Activated naive CD4-positive, alpha-beta T cell (primary cell): ENCODE measurements at places on chromosomes 1 and 21.

DNA sequence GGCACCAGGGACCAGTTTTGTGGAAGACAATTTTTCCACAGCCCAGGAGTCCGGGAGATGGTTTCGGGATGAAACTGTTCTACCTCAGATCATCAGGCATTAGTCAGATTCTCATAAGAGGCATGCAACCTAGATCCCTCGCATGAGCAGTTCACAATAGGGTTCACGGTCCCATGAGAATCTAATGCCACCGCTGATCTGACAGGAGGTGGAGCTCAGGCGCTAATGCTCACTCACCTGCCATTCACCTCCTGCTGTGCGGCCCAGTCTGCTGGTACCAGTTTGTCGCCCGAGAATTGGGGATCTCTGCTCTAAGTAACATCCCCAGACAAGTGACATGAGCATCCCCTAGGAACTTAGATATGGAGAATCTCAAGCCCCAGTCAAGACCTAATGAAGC is 180.7 kb downstream of the COQ8A start:
- DNase-seq: no peak

DNA sequence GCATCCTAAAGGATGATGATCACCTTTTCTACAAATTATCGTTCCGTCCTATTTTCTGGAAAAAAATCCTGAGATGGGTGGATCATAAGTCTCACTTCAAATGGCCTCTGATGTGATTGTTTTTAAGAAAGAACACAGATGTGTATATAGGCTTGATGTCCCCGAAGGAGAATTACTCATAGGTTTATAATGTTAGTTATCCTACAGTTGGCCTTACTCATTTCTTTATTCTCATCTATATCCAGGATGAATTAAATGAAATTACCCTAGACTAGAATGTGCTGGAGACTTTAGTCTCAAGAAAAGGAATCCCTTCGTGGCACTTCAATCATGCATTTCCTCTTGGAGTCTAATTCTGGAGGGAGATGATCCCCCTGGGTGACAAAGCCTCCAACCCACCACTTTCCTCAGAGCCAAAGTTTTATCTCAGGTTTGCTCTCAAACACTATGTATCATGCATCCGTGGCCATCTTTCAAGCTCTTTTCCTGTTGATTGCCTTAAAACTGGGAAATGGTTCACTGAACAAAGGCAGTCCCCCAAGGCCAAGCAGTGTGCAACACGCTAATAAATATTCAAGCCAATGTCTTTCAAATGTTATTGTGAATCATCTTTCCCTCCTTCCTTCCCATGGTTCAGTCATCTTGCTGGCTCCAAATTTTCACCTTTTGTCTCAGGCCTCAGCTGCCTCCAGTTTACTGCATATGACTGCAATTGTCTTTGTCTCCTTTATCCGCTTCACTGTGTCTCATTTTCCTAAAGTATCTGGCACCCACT is 32.5 kb upstream of the SMYD2 start:
- no peak for DNase-seq

DNA sequence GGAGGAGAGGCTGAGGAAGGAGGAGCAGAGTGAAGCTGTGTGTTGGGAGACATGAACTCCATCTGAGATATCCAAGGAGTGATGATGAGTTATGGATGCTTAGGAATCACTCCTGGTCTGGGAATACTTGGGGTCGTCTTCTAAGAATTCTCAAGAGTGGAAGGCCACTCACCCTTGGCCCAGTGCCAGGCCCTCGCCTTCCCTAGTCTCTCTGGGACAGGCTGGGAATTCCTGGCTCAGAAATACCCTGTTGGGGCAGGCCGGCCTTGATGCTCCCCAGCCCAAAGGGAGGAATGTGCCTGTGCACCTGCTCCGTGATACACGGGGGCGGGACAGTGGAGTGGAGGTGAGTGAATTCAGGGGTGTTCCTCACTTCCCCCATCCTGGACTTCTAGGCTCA is 12.6 kb upstream of the LMNA start:
- no peak for DNase-seq

- DNase-seq: no peak
Measured at GRCh38 chr1:5996641-5997270, 4.5 kb upstream of the NPHP4 start.

DNA sequence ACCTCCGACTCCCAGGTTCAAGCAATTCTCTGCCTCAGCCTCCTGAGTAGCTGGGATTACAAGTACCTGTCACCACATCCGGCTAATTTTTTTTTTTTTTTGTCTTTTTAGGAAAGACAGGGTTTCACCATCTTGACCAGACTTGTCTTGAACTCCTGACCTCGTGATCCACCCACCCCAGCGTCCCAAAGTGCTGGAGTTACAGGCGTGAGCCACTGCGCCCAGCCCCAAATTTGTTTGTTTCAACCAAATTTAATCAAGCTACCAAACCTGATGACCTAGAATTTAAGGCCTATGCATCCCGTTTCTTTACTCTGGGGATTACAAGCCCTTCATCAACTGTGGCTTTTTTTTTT is 58.3 kb upstream of the TBX15 start:
- no peak for DNase-seq

DNA sequence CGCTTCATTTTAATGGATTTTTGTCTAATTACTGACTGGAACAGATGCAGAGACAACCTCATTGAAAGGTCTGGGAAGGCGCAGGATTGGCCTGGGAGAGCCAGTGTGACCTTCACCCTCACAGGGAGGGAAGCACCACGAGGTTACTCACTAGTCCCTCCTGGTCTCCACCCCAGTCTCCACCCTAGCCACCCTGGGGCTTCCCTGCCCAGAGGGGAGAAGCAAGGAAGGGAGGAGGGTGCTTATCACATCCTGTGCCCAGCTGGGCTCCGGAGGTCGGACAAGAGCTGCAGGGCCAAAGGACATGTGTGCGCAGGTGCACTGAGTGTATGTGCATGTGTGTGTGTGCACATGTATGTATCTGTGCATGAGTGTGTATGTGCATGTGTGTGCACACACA is 220.1 kb upstream of the VAMP3 start:
- DNase-seq: no peak

GRCh38 chr1:24069817-24070216 is 42.1 kb downstream of the MYOM3 start:
- DNase-seq: no peak

- DNase-seq: no peak
Measured at GRCh38 chr1:27972141-27972540, 12.4 kb downstream of the XKR8 start.

GRCh38 chr1:214124281-214124805 is 136.6 kb downstream of the PROX1 start:
- no peak for DNase-seq

- no peak for DNase-seq
Measured at GRCh38 chr1:21277180-21277579, 13.1 kb downstream of the ECE1 start.

- no peak for DNase-seq
Measured at GRCh38 chr1:37776946-37777516, 12.1 kb upstream of the EPHA10 start.

DNA sequence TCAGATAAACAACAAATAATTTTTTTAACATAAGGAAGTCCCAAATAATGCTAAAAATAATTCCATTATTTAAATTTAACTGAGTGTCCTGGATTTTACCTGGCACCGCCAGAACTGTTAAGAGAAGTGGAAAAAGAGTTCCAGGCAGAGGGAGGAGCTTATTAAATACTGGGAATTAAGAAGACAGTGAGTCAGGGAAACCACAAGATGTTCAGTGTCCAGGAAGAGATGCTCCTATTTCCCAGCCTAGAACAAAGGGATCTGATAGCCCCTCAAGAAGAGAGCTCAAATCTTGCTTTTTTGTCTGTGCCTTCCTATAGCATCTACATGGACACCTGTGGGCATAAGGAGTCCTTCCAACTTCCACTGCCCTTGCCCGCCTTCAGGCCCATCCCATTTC is 85.9 kb downstream of the PGM1 start:
- DNase-seq: no peak

GRCh38 chr1:243786531-243786930 is 63.5 kb downstream of the AKT3 start:
- DNase-seq: no peak

- peak; percentile 18 for DNase-seq
Measured at GRCh38 chr1:117607471-117607870, 1.6 kb downstream of the TENT5C start.
